Activated naive CD8-positive, alpha-beta T cell treated with anti-CD3 and anti-CD28 coated beads, Interleukin-2, amount 10 ng/mL, durations not matched to agents 7 days and 5 days (primary cell): ENCODE measurements at places on chromosomes 5 and 9. TPM values are rescaled to one million over a fixed set of nuclear protein-coding genes. Genes with fewer than 3 reads are reported as not detected.

DNA sequence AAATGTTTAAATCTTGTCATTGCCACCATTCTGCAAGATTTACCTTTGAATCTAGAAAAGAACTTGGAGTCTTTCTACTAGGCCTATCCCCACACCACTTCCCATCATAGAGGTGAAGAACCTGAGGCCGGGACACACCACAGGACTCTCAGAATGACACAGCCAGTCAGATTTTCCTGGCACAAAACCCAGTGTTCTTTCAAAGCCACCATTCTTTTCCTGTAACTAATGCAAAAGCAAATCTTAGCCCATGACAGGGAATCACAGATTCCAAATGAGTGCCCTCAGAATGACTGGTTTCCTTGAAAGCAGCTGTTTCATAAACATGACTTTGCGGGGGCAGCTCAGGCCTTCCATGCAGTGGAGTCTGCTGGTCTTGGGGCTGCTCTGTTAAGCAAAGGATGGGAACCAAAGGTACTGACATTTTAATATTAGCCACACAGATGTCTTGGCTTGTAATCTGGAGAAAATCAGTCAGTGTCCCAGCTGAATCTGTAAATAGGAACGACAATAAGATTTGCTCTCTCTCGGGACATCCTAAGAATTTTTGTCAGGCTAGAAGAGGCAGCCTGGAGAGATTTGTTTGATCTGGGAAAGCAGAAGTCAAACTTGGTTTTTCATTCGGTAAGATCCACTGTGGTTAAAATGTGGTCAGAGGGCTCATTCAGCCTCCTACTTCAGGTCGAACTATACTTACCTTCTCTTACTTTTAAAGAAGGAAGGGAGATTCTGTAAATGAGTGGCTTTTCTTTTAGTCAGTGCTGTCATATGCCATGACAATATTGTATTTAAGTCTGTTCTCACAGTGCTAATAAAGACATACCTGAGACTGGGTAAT, 115.1 kb downstream of the PALM2AKAP2 start:
- peaks cover 9% of the 10 kb centered on the region for H3K4me1 ChIP-seq
- H3K27ac ChIP-seq = no peak overlapping the region
- H3K36me3 ChIP-seq = no peaks in the 10 kb centered on the region

ANKRD18B gene
- not detected for total RNA-seq

LHX3 gene
- total RNA-seq = not detected

DNA sequence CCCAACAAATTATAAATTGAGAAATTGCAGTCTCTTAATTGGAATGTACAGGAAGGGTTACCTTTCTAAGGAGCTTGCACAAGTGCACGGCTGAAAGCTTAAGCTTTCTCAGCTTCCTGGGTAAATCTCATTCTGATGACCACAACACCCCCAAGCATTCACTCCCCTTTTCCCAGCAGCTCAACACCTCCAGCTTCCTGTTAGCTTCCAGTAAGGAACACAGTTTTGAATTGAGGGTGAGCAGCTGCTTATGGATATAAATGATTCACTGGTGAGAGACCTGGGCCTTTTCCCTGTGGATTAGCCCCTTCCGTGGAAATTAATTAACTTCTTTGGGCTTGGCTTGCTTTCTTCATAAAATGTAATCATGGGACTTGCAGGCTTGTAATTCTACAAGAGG, 101.2 kb downstream of the SLC28A3 start:
- peaks cover 3% of the 10 kb centered on the region for H3K36me3 ChIP-seq
- DNase-seq = no peak
- peaks cover 28% of the 10 kb centered on the region for H3K27me3 ChIP-seq
- no peak overlapping the region for H3K27ac ChIP-seq
- H3K4me3 ChIP-seq = no peak overlapping the region

GRCh38 chr5:1295650-1296037, 776 bp upstream of the TERT start:
- peaks cover 23% of the 10 kb centered on the region for H3K27me3 ChIP-seq
- H3K4me3 ChIP-seq = no peak overlapping the region
- no peaks in the 10 kb centered on the region for H3K36me3 ChIP-seq
- H3K4me1 ChIP-seq = no peaks in the 10 kb centered on the region
- no peak for DNase-seq

- no peak for DNase-seq
- no peak overlapping the region for H3K27ac ChIP-seq
- H3K4me1 ChIP-seq = peaks cover 5% of the 10 kb centered on the region
- H3K4me3 ChIP-seq = no peak overlapping the region
- H3K36me3 ChIP-seq = no peaks in the 10 kb centered on the region
Observed at GRCh38 chr9:21295992-21296391, 9.1 kb downstream of the IFNA5 start.
